ENCODE measurements at places on chromosomes 12 and 14.

- no peak for DNase-seq
Observed at GRCh38 chr12:118582863-118583262, 206.5 kb downstream of the SUDS3 start.

DNA sequence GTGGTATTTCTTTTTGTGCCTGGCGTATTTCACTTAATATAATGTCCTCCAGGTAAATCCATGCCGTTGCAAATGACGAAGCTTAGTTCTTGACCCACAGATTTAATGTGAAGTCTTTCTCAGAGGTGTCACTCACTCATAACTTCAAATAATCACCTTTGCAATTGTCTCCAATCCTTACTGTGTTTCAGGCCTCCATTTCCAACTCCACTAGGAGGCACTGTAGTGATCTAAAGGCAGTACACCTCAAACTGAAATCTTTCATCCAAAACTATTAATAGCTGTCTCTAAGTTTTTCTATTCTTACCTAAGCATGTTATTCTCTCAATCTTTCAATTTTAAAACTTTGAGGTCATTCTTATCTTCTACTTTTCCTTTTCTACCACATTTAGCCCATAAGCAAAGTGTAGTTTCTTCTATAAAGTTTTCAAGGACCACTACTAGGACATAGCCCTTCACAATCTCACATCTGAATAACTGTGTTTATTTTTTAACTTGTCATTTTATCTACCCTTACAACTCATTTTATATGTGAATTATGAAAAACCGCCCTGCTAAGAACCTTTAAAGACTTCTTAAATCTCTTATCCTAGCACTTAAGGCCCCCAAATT lies 25.5 kb upstream of the FBXO34 start:
- DNase-seq: peak; percentile 51

- no peak for DNase-seq
Observed at GRCh38 chr12:27894309-27894708, 78.2 kb downstream of the PTHLH start.

- DNase-seq: no peak
Observed at GRCh38 chr12:120413901-120414695, 23.8 kb upstream of the COX6A1 start.

- no peak for DNase-seq
Observed at GRCh38 chr12:52577316-52577715, 3.7 kb upstream of the KRT74 start.

GRCh38 chr12:56315249-56315621 lies 553 bp downstream of the CNPY2 start:
- DNase-seq: no peak

DNA sequence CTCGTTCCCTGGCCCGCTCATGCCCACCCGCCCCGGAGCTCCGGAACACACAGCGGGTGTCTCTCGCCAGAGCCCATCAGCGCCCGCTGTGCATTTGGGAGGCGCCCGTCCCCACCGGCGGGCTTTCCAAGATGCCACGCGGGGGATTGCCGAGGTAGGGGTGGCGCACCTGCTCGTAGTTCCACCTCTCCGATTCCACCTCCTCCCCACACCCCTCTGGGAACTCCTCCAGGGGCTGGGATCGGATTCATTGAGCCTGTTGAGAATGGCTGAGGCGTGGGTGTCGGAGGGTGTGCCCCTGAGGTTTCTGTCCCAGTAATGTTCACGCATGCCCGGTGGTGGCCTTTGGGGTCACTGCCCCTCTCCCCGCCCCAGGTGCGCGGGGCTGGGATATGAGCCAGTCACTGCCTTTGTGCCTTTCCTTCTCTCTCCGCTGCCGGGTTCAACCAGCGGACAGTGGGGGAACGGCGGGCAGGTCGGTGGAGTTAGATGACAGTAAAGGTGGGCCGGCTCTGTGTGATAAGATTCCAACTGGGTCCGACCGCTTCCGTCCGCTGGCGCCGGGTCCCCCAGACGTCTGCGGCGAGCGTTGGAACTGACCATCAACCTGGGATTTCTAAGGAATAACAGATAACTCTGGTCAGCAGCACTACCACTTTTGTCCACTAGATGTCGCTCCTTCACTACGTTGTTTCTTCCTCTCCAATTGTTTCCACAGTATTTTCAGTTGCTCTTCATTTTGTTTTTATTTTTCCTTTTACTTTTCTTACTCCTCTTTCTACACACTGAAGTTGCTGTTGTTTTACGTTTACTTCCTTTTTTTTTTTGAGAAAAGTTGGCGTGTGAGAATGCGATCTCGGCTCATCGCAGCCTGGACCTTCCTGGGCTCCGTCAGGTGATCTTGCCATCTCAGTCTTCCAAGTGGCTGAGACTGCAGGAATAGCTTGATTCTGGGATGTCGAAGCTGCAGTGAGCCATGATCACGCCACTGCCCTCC lies 178.1 kb upstream of the ALG10B start:
- peak; percentile 74 for DNase-seq

DNA sequence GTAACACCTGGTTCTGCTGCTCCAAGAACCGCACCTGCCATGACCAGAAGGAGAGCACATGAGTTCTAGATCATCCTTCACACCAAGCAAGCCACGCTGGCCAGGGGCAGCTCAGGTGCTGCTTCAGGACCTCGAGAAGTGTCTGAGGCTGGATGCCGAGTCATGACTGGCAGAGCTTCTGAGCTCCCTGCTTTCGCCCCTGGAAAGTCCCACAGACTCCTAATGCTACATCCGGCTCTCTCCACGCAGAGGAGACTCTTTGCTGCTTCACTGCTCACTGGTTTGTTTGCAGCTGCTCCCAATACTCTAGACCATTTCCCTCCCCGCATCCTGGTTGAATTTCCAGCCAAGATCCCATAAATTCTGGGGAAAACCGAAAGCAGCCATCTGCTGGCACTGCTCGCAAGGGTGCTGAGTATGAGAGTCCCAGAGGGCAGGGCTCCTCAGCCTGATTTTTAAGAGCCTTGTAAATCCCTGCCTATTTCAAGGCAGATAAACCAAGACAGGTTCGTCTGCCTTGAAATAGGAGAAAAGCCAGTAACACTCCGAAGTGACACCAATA lies 1.4 kb downstream of the KRT2 start:
- DNase-seq: peak; percentile 16

DNA sequence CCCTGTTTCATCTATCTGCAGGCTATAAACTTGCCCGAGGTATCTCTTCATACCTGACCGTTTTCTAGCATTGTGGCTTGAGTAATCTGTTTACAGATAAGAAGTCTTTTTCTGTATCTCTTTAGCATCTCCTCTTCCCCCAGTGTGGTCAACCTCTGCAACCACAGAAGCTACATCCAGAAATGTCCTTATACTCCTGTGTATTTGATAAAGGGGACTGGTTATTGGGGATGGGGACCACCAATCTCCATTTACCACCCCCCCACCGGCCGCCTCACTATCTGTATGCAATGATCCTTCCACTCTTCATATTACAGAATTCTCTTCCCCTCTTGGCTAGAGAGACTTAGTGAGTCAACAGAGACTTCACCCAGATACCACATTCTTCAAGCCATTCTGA lies 3.4 kb upstream of the RPAP3 start:
- DNase-seq: no peak

DNA sequence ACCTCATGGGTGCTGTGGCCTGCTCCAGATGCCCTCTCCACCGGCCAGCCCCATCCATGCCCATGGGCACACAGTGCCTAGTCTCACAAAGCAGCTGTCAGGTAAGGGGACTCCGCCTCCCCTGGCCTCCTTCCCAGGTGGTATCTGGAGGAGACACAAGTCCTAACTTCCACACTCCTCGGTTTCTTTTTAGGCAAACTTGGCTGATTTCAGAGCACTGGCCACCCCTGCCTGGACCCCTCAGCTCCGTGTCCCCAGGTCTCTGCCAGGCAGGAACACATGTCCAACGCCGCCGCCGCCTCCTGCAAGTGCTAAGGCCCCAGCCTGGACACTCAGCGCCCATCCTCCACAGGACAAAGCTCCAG lies 324.1 kb upstream of the DIO3 start:
- no peak for DNase-seq

GRCh38 chr14:33480887-33481184 lies 470.0 kb downstream of the EGLN3 start:
- no peak for DNase-seq

- DNase-seq: no peak
Observed at GRCh38 chr14:93062890-93063289, 52.8 kb downstream of the ITPK1 start.

- DNase-seq: peak; percentile 90
Observed at GRCh38 chr14:88765130-88765529, 27.6 kb downstream of the EML5 start.

- no peak for DNase-seq
Observed at GRCh38 chr12:71190822-71191221, 33.0 kb upstream of the TSPAN8 start.

- no peak for DNase-seq
Observed at GRCh38 chr12:121797937-121798786, 4.7 kb upstream of the RHOF start.

GRCh38 chr14:50826681-50827080 lies 4.3 kb downstream of the NIN start:
- DNase-seq: no peak

DNA sequence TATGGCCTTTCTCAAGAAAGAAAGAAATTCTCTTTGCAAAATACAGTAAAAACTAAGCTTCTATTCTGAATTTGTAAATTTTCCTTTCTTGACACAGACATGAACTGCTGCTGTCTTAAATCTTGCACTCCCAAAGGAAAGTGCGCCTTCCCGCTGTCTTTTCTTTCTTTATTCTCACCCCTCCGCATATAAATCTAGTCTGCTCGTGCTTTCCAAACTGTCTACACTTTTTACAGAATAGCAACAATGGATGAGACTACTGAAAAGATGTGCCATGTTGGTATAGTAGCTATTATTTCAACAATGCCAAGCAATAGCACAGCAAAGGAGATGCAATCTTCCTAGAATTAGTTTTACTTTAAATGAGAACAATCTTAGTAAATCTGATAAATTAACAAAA lies 328.8 kb upstream of the PDE3A start:
- no peak for DNase-seq

- DNase-seq: no peak
Observed at GRCh38 chr12:19959353-19959752, 409.0 kb upstream of the PDE3A start.

- no peak for DNase-seq
Observed at GRCh38 chr12:58463051-58463450, 457.3 kb downstream of the LRIG3 start.

GRCh38 chr12:62739266-62740015 lies 195.5 kb downstream of the PPM1H start:
- DNase-seq: no peak

DNA sequence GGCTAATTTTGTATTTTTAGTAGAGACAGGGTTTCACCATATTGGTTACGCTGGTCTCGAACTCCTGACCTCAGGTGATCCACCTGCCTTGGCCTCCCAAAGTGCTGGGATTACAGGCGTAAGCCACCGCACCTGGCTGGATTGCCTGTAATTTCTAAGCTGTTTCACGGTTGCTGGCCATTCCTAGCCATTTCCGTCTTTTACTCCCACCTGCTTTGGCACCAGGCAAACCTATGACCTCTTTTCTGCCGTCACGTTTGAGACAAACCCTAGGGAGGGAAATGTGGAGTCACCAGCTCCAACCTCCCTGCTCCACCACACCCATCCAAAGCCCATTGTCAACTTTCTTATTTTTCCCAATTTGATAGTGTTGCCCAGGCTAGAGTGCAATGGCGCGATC lies 1.2 kb downstream of the GPR132 start:
- no peak for DNase-seq

GRCh38 chr12:93109551-93110203 lies 180.6 kb upstream of the EEA1 start:
- peak; percentile 82 for DNase-seq

- no peak for DNase-seq
Observed at GRCh38 chr14:49621114-49621881, 699 bp downstream of the MGAT2 start.

DNA sequence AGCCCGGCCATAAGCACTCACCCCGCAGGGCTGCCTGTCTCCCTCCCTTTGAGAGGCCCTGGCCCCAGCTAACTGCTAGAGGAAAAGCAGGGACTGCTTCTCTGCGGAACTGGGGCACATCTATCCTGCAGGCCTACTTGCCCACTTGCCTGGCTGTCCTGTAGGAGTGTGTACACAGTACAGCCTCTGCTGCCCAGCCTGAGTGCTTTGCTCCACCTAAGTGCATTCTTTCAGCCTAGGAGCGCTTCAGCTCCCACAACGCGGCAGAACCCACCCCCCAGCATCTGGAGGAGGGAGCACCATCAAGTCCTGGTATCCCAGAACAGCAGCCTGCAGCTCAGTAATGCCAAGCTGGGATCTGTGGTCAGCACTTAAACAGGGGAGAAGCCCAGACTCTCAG lies 79.9 kb upstream of the CD163 start:
- DNase-seq: no peak

DNA sequence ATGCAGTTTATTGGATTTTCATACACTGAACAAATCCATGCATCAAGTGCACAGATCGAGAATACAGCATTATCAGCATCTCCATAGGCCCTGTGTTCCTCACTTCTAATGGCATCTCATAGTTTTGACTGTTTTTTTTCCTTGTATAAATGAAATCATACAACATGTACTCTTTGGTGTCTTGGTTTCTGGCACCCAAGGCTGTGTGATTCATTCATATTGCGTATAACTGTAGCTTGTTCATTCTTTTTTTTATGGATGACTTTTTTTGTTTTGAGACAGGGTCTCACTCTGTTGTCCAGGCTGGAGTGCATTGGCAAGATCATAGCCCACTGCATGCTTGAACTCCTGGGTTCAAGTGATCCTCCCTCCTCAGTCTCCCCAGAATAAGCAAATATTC lies 14.3 kb downstream of the RASSF8 start:
- no peak for DNase-seq

GRCh38 chr14:64225151-64225757 lies 68.9 kb downstream of the ESR2 start:
- DNase-seq: no peak

DNA sequence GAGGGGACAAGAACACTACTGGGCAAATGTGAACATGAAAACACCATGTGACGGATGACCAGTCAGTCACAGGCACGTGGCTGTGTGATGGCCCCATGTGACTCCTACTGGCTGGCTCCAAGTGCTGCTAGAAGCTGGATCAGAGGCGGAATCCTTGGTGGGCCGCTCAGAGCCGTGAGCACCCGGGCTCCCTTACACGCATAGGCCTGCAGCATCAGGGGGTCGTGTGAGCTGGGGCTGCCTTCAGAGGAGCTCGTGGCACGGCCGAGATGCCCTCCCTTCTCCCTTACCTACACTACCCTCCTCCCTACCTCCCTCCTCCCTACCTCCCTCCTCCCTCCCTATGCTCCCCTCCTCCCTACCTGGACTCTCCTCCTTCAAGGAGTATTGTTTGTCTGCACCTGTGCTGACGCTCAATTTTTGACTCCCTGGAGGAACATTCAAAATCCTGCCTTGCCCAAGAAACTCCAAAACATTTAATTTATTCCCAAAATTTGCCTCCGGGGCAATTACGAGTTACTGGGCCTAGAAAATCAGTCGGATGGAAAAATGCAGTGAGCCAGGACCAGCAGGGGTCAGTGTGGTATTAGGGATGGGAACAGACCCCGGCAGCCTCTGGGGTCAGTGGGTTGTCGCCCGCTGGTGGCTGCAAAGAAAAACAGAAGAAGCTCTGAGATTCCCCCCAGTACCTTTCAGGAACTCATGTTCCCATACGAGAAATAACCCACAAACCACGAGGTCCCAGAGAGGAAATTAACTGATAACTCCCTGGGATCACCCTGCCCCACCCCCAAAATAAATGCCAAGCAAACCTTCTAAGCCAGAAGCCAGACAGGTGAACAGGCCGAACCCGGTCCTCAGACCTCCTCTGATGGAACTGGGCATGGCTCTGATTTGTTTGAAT lies 61.3 kb downstream of the C14orf132 start:
- peak; percentile 70 for DNase-seq

GRCh38 chr12:75489613-75490210 lies 9.2 kb downstream of the GLIPR1 start:
- peak; percentile 77 for DNase-seq

- no peak for DNase-seq
Observed at GRCh38 chr14:92310776-92311375, 12.1 kb upstream of the SLC24A4 start.

Data from renal cortical epithelial cell (primary cell).